Mucosa of gallbladder (tissue), 1 donor: ENCODE measurements at places on chromosomes 11 and 22. TPM values are rescaled to one million over a fixed set of nuclear protein-coding genes. Genes with fewer than 3 reads are reported as not detected.

Gene CDC42EP1
- total RNA-seq = 186 TPM

Gene GRAP2
- total RNA-seq = 9.8 TPM

Gene SVIP
- 34.8 TPM for total RNA-seq

Gene RIMBP3C
- 0.26 TPM for total RNA-seq

Gene RIMBP3B
- total RNA-seq = 1.0 TPM

Gene PACSIN3
- total RNA-seq = 34.4 TPM

Gene SOX10
- total RNA-seq = 5.1 TPM

- no peak for DNase-seq
These were observed 380 bp downstream of the C11orf96 start for GRCh38 chr11:43942662-43943371.

DNA sequence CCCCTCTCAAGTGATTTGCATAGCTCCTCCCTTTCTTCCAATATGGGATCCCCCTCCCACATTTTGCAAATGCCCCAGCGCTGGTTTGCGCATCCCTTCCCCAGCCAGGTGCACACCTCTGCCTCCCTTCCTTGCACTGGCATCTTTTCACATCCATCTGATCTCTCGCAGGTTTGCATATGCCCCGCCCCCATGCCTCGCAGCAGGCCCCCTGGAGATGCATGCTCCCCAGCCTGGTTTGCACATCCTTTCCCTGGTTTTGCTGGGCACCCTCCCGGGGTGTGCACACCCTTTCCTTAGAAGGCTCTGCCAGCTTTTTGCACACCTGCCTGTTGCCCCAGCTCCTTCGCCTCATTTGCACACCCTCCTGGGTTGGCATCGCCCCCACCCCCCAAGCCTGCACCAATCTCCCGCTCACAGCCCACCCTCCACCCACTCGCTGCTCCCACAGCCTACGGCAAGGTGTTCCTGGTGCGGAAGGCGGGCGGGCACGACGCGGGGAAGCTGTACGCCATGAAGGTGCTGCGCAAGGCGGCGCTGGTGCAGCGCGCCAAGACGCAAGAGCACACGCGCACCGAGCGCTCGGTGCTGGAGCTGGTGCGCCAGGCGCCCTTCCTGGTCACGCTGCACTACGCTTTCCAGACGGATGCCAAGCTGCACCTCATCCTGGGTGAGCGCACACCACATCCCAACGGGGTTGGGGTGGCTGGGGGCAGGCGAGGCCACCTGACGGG lies 917 bp downstream of the RPS6KA4 start:
- no peak for DNase-seq

GRCh38 chr22:47786650-47787290 lies 1024.3 kb downstream of the TBC1D22A start:
- no peak for DNase-seq

- no peak for DNase-seq
These were observed 52.4 kb downstream of the CHRDL2 start for GRCh38 chr11:74678591-74679512.

GRCh38 chr11:113474362-113475159 lies 637 bp downstream of the DRD2 start:
- DNase-seq = peak; percentile 83

DNA sequence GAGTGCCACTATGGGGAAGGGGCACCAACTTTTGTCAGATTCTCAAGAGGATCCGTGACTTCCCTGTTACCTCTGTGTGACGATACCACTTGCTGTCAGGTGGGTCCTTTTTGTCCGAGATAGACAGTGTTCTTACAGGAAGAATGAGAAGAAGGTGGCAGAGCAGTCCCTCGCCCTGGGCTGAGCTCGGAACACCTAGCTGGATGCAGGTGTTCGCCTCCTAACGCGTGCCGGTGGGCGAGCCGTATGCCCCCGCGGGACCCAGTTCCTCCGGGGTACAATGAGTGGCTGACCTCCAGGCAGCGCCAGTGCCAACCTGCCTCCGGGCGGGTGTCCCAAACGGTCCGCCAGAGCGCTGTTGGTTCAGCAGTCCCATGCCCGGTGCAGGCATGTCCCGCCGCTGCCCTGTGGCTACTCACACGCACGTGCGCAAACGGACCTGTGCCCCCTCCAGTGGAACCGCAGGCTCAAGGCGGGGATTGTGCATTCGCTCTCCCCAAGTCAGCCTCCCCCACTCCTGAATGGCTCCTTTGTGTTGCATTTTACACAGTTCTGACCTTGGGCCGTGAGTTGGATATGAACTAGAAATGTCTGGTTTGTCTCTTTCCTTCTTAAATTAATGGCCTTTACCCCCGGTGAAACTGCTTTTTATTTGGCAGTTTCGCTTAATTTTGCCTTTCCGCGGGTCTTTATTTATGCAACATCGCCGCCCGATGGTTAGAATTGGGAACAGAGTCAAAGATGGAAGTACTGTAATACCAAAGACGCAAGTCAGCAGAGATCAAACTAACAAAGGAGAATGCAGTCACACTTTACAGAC lies 1.1 kb upstream of the ABTB2 start:
- peak; percentile 80 for DNase-seq

DNA sequence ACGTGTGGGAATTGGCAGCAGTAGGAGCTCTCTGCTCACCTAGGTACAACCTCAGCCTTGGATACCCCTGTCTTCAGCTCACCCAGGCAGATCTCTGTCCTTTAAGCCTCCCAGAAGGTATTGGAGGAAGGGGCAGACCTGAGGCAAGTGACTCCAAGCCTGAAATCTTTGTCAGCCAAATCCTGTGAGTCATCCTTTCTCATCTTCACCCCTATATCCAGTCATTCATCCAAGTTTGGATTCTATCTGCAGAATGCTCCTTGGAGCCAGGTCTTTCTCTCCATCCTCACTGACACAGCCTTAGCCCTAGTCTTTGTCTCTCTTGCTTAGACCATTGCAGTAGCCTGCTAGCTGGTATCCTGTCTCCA lies 10.4 kb upstream of the THY1 start:
- DNase-seq = no peak

GRCh38 chr22:23282089-23282501 lies 101.8 kb downstream of the BCR start:
- peak; percentile 85 for DNase-seq

DNA sequence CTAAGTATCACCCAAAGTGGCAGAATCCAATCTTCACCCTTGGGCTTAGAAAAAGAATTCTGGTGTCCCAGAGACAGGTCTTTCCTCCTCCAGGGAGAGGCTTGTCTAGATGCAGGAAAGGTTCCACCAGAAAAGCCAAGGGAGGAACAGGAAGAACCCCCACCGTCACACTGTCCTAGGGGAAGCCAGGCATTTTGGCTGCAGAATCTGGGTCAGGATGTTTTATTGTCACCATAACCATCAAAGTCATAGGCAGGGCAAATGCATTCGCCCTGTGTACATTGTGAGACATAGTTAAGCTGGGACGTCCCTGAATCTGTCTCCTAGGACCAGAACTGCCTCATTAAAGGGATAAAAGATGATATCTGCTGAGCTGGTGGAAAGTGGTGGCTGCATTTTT lies 590.5 kb downstream of the OPCML start:
- DNase-seq = no peak

- no peak for DNase-seq
These were observed 86.7 kb downstream of the ALX4 start for GRCh38 chr11:44223238-44223637.

- no peak for DNase-seq
These were observed 41.0 kb upstream of the CD5 start for GRCh38 chr11:61061081-61061826.

DNA sequence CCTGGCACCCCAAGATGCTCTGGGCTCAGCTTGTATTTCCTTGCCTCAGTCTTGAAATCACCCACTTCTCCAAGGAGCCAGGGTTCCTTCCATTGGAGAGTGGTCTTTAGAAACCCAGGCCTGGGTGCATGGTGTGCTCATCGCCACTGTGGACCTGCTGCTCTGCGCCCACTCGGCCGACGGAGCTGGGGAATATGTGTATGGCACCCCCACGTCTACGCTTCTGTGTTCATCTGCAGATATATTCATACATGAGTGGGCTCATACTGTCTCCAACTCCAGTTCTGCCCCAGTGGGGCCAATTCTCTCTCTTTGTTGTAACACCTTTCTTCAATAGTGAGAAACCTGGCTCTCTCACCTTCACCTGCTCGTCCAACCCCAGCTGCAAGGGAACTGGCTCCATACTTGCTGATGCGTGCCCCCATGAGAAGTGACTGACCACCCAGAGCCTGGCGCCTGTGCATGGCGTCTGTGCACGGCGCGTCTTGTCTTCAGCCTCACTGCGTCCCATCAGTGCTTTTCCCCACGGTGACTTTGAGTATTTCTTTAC lies 39.8 kb downstream of the KCNQ1 start:
- DNase-seq = no peak

- DNase-seq = peak; percentile 40
These were observed at the start of gene MTFP1 for GRCh38 chr22:30425616-30426387. MTFP1 (plus strand) TSS chr22:30425768; CDS start chr22:30425880, 112 bp downstream.

DNA sequence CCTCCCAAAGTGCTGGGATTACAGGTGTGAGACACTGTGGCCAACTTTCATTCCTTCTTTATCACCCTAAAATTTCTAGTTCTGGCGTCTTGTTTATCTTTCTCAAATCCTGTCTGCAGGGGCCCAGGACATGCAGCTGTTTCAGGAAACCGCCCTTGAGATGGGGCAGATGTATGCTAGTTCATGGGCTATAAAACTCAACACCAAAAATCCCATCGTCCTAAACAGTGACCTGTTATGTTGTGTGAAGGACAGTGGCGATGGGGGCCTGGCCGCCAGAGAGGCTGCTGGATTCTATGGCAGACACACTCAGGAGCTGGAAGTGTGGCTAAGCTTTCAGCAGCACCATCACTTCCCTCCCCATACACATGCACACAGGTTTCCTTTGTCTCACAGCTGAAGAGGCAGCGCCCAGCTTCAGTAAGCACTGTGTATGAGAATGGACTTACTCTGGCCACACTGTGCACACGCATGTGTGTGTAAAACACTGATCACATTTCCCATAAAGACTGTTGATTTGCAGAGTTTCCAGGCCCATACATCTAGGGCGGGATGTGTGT lies 36.7 kb downstream of the MARK2 start:
- DNase-seq = no peak

DNA sequence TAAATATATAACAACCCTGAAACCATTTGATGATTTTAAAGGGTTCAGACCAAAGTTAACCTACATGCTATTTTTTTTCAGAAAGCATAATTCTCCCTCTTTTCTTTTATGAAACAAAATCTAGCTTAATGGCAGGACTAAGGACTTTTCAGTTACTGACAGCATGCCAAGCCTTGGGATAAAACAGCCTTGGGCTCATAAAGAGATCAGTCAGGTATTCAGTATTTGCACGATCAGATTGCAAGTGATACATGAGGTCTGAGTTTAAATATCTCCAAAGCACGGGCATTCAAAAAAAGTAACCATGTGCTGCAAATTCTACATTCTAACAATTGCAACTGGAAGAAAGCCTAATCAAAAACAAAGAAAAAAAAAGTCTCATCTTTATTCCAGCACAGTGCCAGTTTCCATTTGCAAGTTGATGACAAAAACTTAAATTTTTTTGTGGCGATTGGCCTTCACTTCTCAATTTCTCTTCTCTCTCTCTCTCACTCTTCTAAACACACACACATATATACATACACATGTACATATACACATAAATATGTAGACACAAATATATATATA lies 60.1 kb downstream of the CTSC start:
- DNase-seq = no peak

DNA sequence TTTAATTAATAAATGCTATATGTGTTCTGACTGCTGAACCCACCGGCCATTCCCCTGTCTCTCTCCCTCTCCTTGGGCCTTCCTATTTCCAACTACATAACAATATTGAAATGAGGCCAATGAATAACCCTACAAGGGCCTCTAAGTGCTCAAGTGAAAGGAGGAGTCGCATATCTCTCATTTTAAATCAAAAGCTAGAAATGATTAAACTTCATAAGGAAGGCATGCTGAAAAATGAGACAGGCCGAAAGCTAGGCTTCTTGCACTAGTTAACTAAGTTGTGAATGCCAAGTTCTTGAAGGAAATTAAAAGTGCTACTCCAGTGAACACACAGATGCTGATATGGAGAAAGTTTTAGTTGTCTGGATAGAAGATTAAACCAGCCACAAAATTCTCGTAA lies 109.2 kb downstream of the TSPAN18 start:
- DNase-seq = no peak
